Astrocyte (in vitro differentiated cells and primary cell): ENCODE measurements at places on chromosomes 13 and 19.

DNA sequence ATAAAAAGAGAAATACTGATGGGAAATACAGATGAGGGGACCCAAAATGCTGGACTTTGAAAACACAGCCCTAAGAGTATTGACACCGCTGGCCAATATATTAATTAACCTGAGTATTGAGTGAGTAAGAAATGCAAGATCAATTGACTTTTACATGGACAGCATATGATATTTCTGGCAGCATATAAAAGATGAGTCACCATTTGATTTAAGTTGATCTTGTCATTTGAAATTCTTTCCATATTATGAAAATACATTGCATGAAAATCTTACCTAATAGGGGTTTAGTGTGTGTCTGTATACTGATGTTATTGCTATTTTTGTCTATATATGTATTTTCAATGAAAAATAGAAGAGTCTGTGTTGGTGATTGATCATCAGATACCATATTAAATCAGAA, 619.6 kb downstream of the KCTD12 start:
- no peak for DNase-seq

GRCh38 chr13:107900775-107901174, 314.6 kb downstream of the LIG4 start:
- DNase-seq, result peak; percentile 60

- DNase-seq, result no peak
Measured at GRCh38 chr13:20130012-20130411, 30.8 kb downstream of the GJA3 start.

GRCh38 chr13:29570051-29570654, 25.3 kb downstream of the SLC7A1 start:
- DNase-seq, result no peak

GRCh38 chr19:19171821-19172532, 1.9 kb upstream of the MEF2B start:
- no peak for DNase-seq

DNA sequence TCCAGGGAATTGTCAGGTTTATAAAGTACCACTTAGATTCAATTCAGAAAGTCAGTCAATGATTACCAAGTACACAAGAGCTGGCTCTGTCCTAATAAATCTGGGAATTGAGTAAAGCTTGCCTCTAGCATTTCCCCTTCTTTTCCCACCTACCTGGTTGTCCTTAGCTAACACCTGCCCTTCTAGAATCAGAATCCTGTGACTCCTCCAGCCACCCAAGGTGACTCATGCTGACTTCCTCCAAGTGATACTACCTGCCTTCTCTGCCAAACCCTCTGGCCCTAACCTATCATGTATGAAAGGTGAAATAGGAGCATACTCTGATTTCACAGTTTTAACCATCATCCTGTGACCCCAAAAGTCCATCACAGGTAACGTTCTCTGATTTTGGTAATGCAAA, 151.2 kb downstream of the DIAPH3 start:
- no peak for DNase-seq

GRCh38 chr13:108830916-108831315, 201.5 kb downstream of the MYO16 start:
- DNase-seq, result no peak

GRCh38 chr19:38908911-38909310, 3.1 kb downstream of the CCER2 start:
- no peak for DNase-seq

- no peak for DNase-seq
Measured at GRCh38 chr13:109204252-109204651, 574.8 kb downstream of the MYO16 start.

GRCh38 chr19:31353833-31354232, 4.6 kb upstream of the TSHZ3 start:
- DNase-seq, result no peak

GRCh38 chr13:36915896-36916640, 4.0 kb downstream of the SMAD9 start:
- DNase-seq, result no peak

- DNase-seq, result no peak
Measured at GRCh38 chr19:7505682-7506384, 10.1 kb upstream of the ZNF358 start.

DNA sequence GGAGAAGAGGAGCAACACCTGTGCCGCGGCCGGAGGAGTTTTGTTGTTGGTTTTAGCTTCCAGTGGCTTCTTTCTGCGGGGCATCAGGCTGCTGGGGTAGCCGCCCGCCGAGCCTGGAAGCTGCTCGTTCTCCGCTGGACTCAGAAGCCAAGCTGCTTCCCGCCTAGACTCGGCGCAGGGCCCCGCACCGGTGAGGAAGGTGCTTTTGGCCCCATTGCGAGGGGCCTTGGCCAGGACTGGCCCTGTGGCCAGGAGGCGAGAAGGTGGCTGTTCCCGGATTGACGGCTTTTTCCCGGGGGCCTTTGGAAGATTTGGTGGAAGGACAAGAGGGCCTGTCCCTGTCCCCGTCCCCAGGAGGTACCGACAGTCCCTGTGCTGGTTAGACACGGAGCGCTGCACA, 28.8 kb downstream of the CERS1 start:
- DNase-seq, result no peak

GRCh38 chr19:45615795-45616703, 14.0 kb upstream of the GPR4 start:
- peak; percentile 62 for DNase-seq

DNA sequence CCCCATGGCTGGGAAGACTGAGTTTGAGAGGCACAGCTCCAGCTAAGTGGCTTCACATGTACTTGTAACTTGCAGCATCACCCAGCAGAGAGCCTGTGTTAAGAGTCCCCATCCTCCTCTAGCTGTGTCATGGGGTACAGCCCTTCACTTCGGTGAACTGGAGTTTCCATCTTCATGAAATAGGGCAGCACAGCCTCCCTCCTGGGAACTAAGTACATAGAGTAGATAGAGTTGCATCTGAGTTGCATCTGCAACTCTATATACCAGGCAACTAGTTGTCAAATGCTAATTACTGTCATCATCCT, 1.2 kb downstream of the PRDX2 start:
- no peak for DNase-seq

DNA sequence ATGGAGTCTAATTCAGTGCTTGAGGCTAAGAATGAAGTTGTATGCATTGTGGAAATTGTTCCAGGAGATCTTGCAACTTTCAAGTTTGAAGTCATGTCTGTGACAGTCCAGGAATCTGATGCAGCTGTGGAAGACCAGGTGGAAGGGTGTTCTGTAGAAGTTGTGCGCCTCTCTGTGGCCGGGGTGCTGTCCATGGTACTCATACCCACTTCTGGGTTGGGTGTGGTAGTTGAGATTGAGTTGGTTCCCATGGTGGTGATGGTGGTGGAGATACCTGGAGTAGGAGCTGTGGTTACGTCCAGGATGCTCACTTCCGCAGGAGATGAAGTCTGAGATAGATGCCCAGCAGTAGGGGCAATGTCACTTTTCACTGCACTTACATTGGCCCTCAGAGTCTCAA, 44.3 kb downstream of the MUC16 start:
- no peak for DNase-seq

DNA sequence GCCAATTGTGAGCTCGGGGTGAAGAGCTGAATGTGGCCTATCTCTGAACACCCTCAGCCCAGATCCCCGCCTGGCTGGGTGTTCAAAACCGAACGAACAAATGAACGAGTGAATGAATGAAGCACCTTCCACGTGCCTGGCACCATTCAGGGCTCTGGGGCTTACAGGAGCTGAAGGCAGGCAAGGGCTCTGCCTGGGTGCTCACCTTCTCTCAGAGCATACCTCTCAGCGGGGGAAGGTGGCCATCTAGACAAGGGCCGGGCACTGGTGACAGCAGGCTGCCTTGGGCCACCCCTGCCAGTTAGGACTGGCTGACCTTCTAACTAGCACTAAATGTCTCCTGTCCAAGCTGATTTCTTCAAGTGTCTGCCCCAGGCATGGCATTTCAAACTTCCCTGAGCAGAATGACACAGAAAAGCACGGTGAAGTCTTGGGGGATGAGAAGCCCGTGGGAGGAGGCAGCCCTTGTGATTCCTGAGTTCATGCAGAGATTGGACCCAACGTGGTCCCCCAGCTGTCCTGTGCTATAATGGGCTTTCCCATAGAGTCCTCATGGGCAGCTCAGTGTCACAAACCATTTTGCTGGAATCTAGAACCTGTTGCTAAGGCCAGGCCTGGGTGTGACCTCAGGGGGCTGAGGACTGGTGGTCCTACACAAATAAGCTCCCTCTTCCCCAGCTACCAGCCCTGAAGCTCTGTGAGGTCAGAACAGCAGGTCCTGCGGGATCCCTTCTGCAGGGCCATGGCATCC, 27.9 kb upstream of the VSTM2B start:
- DNase-seq, result no peak

DNA sequence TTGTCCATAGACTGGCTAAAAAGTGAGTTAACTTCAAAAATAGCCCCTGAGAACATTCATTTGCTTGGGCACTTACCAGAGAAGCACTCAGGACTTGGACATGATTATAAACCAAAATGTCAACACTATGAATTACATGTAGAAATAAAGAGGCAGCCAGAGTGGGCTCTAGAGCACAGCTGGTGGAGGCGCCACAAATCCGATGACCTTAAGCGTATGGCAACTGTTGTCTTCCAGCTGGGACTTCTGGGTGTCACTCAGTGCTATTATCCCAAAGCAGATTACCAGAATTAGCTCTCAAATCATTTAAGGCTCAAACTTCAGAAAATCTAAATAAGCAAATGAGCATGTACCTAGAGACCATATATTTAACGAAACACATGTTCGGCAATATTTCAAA, 1255.5 kb upstream of the SLC10A2 start:
- DNase-seq, result no peak

- DNase-seq, result no peak
Measured at GRCh38 chr19:17671906-17672305, 16.2 kb downstream of the UNC13A start.

- DNase-seq, result no peak
Measured at GRCh38 chr19:10074153-10074552, 12.0 kb upstream of the SHFL start.

GRCh38 chr19:40519352-40520322, 52.8 kb downstream of the SPTBN4 start:
- peak; percentile 14 for DNase-seq

GRCh38 chr13:39036212-39036611, 1.7 kb downstream of the PROSER1 start:
- DNase-seq, result peak; percentile 12

DNA sequence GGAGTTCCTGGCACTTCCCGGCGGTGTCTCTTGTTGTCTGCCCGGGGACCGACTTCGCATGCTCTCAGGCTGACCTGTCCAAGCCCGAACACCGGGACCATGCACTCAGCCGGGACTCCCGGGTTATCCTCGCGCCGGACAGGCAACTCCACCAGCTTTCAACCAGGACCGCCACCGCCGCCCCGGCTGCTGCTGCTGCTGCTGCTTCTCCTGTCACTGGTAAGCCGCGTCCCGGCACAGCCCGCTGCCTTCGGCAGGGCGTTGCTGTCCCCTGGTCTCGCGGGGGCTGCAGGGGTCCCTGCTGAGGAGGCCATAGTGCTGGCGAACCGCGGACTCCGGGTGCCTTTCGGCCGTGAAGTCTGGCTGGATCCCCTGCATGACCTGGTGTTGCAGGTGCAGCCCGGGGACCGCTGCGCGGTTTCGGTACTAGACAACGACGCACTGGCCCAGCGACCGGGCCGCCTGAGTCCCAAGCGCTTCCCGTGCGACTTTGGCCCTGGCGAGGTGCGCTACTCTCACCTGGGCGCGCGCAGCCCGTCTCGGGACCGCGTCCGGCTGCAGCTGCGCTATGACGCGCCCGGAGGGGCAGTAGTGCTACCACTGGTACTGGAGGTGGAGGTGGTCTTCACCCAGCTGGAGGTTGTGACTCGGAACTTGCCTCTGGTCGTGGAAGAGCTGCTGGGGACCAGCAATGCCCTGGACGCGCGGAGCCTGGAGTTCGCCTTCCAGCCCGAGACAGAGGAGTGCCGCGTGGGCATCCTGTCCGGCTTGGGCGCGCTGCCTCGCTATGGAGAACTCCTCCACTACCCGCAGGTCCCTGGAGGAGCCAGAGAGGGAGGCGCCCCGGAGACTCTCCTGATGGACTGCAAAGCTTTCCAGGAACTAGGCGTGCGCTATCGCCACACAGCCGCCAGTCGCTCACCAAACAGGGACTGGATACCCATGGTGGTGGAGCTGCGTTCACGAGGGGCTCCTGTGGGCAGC, 661 bp downstream of the FREM2 start:
- peak; percentile 0 for DNase-seq

DNA sequence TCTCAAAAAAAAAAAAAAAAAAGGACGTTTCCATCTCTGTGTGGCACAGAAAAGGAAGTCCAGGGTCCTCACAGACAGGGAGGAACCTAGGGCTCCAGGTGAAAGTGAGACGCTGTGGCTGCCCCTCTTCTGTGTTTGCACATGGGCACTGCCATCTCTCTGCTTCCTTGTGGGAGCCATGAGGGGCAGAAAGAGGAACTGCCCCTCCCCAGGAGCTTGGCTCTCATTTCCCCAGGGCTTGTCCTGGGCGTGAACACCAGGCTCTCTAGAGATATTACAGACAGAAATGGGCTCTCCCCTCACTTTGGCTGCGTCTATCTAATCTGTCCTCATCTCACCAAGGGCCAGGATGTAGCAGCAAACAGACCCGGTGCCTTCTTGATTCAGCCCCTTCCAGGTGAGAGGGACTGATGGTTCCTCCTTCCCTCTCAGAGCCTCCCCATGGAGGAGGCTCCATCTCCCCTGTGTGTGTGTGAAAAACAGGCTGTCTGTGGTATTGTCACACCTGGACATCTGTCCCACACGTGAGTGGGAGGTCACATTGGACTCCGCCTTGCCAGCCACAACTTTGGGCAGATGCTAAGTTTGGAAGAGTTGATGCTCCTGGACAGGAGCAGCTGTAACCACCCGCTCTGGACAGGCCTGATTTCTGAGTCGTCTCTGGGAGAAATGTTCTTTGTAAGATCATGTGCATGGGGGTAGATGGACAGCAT, 840 bp upstream of the LILRA4 start:
- DNase-seq, result no peak

DNA sequence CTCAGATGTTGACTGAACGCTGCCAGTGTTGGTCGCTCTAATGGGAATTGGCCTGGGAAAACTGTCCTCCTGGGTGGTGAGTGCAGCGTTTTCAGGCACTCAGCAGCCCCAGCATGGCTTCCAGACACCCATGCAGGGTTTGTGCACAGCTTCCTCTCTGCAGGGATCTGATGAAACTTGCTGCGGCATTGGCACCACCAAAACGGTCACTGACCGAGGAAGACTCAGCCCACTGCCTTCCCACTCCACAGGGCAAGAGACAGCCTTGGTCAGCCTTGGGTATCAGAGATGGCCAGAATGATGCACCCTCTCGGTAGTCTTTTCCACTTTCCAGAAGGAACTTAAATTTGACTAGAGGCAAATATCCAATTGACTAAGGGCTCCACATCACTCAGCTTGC, 398.9 kb downstream of the IRS2 start:
- DNase-seq, result no peak

DNA sequence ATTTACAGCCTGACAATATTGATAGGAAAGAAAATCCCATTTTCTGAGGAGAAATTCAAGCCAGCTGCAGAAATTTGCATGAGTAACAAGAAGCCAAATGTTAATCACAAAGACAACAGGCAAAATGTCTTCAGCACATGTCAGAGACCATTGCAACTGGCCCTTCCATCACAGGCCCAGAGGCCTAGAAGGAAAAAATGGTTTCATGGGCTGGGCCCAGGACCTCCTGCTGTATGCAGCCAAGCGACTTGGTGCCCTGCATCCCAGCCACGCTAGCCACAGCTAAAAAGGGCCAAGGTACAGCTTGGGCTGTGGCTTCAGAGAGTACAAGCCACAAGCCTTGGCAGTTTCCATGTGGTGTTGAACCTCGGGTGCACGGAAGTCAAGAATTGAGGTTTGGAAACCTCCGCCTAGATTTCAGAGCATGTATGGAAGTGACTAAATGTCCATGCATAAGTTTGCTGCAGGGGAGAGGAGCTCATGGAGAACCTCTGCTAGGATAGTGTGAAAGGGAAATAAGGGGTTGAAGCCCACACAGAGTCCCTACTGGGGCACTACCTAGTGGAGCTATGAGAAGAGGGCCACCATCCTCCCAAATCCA, 1474.0 kb downstream of the PCDH9 start:
- DNase-seq, result no peak
